ENCODE measurements at places on chromosomes 3 and 15.

- no peak for DNase-seq
Observed at GRCh38 chr3:73624017-73624820, 522 bp downstream of the PDZRN3 start.

DNA sequence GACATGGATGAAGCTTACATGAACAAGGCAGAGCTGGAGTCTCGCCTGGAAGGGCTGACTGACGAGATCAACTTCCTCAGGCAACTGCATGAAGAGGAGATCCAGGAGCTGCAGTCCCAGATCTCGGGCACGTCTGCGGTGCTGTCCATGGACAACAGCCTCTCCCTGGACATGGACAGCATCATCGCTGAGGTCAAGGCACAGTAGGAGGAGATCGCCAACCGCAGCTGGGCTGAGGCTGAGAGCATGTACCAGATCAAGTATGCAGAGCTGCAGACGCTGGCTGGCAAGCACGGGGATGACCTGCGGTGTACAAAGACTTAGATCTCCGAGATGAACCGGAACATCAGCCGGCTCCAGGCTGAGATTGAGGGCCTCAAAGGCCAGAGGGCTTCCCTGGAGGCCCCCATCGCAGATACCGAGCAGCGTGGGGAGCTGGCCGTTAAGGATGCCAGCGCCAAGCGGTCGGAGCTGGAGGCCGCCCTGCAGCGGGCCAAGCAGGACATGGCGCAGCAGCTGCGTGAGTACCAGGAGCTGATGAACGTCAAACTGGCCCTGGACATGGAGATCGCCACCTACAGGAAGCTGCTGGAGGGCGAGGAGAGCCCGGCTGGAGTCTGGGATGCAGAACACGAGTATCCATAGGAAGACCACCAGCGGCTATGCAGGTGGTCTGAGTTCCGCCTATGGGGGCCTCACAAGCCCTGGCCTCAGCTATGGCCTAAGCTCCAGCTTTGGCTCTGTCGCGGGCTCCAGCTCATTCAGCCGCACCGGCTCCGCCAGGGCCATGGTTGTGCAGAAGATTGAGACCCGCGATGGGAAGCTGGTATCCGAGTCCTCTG lies 77.6 kb downstream of the CLDN11 start:
- no peak for DNase-seq

DNA sequence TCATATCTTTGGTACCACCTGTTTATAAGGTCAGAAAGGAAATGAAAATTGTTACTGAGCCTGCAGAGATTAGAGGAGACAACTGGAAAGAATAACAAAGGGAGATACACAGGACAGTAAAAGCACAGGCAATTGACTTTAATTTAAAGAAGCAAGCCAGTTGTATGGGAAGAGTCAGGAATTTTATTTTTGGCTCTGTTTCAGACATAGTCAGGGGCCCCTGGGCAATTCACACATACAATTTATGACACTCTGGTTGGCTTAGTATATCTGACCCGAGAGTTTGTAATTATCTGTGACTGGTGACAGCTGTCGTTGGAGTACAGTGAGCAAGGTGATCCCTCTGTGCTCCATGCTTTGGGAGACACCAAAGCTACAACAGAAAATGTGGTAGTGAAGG lies 591.9 kb upstream of the NECTIN3 start:
- DNase-seq: no peak

DNA sequence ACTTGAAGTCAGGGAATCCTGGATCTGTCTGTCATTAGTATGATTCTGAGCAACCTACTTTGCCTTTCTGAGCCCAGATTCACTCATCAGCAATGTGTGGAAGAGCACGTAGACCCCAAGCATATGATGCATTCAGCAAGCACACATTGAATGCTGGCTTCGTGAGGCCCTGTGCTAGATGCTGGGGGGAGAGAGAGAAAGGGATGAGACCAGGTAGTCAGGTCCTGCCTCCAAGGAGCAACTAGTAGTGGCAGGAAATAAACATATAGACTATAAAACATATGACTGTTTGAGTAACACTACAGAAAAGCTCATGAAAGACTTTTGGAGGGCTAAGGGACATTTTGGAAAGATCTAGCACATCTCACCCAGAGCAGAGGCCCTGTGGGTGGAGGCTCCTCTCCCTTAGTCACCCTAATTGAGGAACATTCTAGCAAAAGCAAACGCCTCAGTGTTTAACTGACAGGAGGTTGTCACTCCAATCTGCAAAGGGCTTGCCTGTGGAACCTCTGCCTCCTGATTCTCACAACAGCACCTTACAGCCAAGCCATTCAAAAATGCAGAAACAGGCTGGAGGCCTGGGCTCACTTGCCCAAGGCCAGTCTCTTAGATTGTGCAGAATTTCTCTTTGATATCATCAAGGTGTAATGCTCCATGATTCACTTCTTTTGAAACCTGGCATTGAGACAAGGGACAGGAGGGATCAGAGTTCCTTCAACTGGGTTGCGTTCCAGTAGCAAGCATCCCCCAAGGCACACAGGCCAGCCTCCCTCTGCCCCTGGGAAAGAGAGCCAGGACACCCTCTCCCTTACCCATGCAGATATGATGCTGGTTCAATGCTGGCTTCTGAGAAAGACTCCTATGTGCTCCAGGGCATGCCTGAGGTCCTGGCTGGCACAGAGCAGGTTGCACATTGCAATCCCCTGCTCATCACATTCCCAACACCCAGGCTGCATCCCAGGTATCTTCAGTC lies 26.1 kb downstream of the STARD5 start:
- peak; percentile 24 for DNase-seq

DNA sequence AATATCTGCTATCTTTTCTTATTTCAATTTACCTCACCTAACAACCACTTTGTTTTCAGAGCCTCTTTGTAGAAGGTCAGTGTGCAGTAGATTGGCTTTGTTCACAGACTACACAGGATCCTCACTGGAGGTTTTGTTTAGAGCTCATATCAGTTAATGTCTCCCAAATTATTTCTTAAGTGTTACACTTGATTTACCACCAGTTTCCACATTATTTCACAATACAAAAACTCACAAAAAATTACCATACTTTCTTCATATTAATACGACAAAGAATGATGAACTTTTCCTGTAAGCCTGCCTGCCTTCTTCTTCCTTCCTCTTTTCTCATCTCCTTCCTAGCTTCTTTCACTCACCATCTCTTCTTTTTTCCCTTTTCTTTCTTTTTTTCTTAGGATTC lies 133.3 kb downstream of the ALCAM start:
- DNase-seq: no peak

- DNase-seq: no peak
Observed at GRCh38 chr3:159030138-159030670, 228.3 kb downstream of the MFSD1 start.

- no peak for DNase-seq
Observed at GRCh38 chr15:56736881-56737707, 3.8 kb upstream of the ZNF280D start.

DNA sequence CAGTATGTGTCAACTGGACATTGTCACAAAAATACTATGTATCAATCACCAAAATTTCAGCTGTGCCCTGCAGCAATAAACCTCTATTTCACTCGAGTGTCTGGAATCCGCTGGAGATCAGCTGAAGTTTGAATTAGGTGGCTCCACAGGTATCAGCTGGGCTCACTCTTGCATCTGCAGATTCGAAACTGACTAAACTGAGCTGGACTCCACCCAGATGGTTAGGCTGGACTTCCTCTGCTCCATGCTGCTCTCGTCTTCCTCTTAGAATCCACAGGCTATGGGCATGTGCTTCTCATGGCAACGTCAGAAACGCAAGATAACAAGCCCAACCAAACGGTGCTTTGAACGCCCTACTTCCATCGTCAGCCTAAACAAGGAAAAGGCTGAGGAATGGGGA lies 565.3 kb upstream of the ROBO2 start:
- no peak for DNase-seq

- DNase-seq: no peak
Observed at GRCh38 chr15:53872410-53872809, 105.8 kb upstream of the UNC13C start.

DNA sequence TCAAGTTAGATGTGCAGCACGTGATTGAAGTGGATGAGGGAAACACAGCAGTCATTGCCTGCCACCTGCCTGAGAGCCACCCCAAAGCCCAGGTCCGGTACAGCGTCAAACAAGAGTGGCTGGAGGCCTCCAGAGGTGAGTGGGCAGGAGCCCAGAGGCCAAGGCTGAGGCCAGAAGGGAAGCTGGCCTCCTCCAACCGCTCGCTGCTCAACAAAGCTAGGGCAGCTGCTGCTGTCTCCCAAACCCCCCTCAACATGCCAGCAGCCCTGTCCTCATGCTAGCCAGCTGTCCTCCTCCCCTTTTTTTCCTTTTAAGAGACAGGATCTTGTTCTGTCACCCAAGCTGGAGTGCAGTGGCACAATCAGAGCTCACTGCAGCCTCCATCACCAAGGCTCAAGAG lies 57.0 kb downstream of the BOC start:
- no peak for DNase-seq

DNA sequence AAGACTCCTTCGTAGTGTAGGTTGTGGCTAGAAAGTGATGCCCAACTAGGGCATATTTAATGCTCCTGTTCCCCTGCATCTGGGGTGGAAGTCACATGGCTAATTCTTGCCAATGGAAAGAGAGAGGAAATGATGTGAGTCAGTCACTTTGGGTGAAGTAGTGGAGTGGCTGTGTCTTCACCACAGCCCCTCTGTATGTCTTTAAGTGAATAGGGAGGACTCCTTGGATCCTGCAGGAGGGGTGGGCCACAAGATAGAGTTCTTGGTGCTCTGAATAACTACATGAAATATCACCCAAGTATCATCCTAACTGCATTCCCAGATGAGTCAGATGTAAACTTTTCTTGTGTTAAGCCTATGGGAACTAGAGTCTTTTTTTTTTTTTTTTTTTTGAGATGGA lies 17.8 kb upstream of the MB21D2 start:
- no peak for DNase-seq

GRCh38 chr3:159032311-159032710 lies 230.5 kb downstream of the MFSD1 start:
- DNase-seq: no peak

- DNase-seq: no peak
Observed at GRCh38 chr15:58490086-58490887, 58.5 kb downstream of the LIPC start.

DNA sequence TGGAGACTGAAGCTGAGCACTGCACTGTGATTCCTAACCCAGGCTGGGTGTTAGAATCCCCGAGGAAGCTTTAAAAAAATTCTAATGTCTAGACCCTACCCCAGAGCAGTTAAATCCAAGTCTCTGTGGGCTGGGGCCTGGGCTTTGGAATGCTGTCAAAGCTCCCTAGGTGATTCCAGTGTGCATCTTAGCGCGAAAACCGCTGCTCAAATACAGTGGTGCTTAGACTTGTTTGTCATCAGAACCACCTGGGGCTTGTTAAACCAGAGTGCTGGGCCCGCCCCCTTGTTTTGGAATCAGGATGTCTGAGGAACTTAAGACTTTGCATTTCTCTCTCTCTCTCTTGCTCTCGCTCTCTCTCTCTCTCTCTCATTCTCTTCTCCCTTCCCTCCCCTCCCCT lies 20.7 kb downstream of the RHCG start:
- no peak for DNase-seq

- DNase-seq: no peak
Observed at GRCh38 chr3:65052101-65052500, 364.3 kb upstream of the ADAMTS9 start.

DNA sequence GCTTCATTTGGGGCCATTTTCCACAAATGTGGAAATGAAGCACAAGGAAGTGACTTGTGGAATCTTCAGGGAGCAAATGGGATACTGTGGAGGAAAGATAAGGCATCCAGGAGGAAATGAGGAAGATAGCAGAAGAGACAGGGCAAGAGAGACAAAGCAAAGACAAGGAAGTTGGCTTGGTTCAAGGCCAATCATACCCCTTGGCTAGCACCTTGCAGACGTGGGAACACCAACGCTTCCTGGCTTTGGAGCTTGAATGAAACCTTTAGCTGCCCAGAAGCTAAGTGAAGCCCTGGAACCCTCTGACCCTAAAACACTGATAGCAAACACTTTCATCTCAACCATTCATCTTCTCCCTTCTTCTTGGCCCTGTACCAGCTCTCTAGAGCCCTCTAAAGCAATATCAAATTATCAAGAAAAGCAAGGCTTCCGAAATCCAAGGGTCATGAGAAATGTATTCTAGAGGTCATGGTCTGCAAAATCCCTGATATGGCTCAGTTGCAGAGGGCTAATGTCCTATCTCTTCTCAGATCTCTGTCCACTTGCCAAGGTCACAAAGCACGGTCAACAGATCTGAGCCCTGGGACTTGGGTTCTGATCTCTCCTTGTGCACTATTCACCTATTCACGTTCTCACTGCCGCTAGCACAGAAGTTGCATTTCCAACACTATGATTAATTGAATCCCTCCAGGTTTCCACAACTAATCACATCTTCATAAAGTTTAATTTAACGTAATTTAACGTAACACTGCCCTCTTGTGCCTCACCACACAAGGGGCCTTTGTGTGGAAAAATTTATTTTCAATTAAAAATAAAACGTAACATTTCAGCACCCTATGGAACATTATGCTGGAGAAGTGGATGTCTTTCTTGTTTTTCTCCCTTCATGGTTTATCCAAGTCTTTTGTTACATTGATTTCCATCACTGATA lies 557.6 kb upstream of the ADAMTS9 start:
- no peak for DNase-seq

DNA sequence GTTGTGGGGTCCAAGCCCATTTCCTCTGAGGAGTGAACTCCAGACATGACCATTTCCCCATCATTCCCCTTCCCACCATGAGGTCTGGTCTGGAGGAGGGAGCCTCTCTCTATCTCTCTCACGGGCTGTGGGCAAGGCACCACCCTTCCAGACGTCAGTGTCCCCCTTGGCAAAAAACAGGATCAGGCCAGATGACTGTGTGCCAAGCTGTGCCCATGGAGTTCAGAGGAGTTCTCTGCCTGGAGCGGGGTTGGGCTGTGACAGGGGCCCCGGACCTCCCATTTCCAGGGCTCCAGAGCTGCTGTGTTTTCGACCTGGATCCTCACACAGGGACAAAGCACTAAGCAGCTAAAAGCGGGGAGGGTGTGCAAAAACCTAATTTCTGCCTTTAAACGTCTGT lies 124.5 kb downstream of the RAB11A start:
- DNase-seq: no peak
